ENCODE measurements at places on chromosomes 6 and 20.

DNA sequence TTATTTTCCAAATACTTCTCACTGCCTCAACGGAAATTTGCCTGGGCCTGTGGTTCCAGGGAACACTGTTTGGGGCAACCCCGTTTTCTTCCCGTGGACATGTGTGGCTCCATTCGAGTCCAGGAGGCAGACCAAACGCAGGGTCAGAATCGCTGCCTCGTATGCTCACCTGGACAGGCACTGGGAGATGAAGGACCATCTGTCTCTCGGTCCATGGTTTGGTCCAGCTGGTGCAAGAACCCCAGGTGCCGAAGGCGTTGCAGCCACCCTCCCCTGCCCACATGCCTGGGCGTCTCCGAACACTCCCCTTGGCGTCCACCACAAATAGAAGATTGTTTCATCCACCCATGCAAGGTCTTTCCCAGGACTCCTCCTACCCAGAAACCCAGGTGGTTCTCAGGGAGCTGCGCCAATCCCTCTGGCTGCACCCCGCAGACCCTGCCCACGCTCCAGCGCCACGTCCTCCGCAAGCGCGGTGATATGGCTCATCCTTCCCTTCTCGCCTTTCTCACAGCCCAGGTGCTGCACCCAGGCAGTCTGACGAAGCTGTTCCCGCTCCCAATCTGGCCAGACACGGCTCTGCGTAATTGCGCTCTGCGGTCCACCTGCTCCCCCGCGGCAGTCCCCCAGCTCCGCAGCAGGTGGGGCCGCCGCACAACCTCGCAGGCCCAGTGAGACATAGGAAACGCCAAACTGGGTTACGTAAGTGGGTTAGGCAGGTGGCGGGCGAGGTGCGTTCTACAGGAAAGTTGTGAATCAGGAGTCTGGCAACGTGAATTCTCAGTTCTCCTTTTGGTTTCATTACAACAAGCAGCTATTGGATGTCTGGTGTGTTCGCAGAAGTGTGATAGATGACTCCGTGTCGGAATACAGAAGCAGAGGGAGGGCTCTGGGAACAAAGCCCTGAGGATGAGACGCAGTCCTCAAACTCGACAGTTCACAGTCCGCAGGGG lies 146.2 kb upstream of the ECI2 start:
- peak; percentile 72 for DNase-seq

DNA sequence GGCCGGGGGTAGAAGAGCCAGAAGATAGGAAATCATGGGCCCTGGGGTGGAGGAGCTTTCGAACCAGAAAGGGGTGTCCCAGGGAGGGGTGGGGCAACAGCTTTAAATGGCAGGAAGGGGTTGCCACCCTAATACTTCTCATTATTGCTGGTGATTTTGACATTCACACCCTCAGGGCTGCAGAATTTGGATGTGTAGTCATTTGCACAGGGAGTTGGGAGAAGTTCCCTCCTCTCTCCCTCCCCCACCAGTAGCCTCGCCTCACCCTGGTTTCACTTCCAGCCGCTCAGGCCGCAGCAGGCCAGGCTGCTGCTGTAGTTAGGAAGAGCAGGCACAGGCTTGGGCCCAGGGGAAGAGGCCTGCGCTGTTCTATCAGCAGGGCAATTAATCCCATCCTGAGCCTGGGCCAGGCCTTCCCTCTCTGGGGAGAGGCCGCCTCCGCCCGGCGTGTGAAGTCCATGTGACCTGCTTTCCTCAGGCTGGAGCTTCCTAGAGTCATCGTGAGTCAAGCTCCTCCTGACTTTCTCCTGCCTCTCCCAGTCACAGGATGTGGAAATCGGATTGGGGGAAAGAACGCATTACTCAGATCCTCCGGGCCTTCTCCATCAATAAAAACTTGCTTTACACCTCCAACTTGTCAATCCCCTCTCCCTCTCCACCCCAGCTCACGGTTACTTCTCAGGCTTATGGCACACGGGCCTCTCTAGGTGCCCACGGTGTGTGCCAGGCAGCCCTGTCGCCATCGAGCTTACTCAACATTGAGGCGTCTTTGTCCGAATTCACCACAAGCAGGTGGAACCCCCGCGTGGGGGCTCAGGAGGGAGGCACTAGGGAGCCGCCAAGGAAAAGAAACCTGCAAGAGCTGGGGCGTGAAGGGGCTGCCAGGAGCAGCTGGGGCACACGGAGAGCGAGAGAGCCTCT lies 7.8 kb downstream of the ADTRP start:
- peak; percentile 73 for DNase-seq

- DNase-seq = no peak
Observed at GRCh38 chr20:3547906-3548305, 77.1 kb downstream of the ATRN start.

GRCh38 chr6:90464507-90464906 lies 122.4 kb downstream of the MAP3K7 start:
- no peak for DNase-seq

DNA sequence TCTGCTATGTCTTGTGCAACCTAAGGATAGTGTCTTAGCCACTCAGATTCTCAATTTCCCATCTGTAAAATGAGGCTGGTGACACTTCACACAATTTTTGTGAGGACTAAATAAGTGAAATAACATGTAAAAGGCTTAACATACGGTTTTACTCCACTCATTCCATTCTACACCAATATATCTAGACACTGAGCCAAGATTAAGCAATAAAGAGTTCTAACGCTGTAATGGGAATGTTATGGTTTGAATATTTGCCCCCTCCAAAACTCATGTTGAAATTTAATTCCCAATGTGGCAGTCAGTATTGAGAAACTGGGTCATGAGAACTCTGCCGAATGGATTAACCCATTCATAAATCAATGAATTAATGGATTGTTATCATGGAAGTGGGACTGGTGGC lies 301.0 kb downstream of the HACE1 start:
- DNase-seq = no peak

- no peak for DNase-seq
Observed at GRCh38 chr20:44888226-44889103, 3.0 kb downstream of the YWHAB start.

DNA sequence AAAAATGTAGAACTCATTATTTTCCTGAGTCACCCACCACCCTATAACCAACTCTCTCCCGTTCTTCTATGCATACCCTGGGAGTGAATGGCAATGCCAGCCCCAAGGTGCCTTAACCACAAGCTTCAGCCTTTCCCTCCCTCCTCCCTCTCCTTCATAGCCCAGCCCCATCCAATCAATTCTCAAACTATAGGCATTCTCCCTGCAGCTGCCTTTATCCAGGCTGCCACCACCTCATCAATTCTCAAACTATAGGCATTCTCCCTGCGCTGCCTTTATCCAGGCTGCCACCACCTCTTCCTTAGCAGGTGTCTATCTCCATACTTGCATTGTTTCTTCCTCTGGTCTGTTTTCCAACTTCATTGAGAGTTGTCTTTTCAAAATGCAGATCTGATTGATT lies 77.1 kb downstream of the PLEKHG1 start:
- DNase-seq = no peak

DNA sequence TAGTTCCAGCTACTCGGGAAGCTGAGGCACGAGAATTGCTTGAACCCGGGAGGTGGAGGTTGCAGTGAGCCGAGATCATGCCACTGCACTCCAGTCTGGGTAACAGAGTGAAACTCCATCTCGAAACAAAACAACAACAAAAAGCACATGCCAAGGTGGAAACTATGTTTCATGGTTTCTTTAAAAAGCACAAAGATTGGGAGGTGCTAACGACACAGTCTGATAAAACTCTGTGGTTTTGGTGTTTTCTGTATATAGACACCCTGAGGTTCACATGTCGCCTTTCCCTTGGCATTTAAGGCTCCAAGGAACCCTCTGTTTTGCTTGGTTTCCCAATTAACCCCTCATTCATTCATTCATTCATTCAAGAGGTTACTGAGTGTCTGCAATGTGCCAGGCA lies 253.4 kb upstream of the SULF2 start:
- no peak for DNase-seq

Measured in left forelimb (tissue), 1 donor.